ENCODE measurements at places on chromosomes 4 and X. TPM values are rescaled to one million over a fixed set of nuclear protein-coding genes. Genes with fewer than 3 reads are reported as not detected.

ARHGEF38 gene
- not detected for total RNA-seq

SORCS2 gene
- 11.1 TPM for total RNA-seq

ERAS gene
- not detected for total RNA-seq

CA5B gene
- 25.2 TPM for total RNA-seq

LINC00632 gene
- 15.2 TPM for total RNA-seq

VSIG1 gene
- total RNA-seq: under 0.01 TPM

DUSP21 gene
- total RNA-seq: not detected

ZIC3 gene
- total RNA-seq: not detected

TRIM2 gene
- total RNA-seq: 40.6 TPM

TKTL2 gene
- total RNA-seq: under 0.01 TPM

PABPC1L2B gene
- not detected for total RNA-seq

SYTL4 gene
- total RNA-seq: 3.0 TPM

TMEM154 gene
- 10.8 TPM for total RNA-seq

C4orf51 gene
- not detected for total RNA-seq

KLKB1 gene
- total RNA-seq: 0.54 TPM

HSFX3 gene
- not detected for total RNA-seq

FDCSP gene
- total RNA-seq: not detected

USP17L18 gene
- total RNA-seq: not detected

TLR3 gene
- total RNA-seq: 17.9 TPM

GUCY1B1 gene
- total RNA-seq: 2.3 TPM

HSFX4 gene
- not detected for total RNA-seq

GAGE12C gene
- total RNA-seq: not detected
